ENCODE measurements at places on chromosomes 11 and 22.

GRCh38 chr22:43616645-43617044, 195.5 kb downstream of the EFCAB6 start:
- DNase-seq: no peak

DNA sequence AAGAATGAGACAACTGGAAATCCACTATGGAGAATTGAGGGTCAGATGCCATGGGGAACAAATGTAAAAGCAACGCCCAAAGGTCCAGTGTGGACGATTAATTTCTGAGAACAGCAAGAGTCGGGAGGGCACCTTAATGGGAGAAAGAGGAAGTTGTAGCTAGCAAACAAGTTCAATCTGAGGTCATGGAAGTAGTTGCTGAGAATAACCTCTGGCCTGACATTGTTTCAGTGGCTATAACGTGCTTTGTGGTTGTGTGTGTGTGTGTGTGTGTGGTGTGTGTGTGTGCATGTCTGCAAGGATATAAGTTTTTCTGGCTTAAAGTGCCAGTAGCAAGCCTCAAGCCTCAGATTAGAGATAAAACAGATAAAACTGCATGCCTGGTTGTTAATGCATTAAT, 1630.1 kb upstream of the TENM4 start:
- DNase-seq: no peak

- no peak for DNase-seq
These were observed 301.1 kb downstream of the BLID start for GRCh38 chr11:121814962-121815361.

GRCh38 chr22:36510966-36511881, 4.4 kb upstream of the FOXRED2 start:
- DNase-seq: no peak

DNA sequence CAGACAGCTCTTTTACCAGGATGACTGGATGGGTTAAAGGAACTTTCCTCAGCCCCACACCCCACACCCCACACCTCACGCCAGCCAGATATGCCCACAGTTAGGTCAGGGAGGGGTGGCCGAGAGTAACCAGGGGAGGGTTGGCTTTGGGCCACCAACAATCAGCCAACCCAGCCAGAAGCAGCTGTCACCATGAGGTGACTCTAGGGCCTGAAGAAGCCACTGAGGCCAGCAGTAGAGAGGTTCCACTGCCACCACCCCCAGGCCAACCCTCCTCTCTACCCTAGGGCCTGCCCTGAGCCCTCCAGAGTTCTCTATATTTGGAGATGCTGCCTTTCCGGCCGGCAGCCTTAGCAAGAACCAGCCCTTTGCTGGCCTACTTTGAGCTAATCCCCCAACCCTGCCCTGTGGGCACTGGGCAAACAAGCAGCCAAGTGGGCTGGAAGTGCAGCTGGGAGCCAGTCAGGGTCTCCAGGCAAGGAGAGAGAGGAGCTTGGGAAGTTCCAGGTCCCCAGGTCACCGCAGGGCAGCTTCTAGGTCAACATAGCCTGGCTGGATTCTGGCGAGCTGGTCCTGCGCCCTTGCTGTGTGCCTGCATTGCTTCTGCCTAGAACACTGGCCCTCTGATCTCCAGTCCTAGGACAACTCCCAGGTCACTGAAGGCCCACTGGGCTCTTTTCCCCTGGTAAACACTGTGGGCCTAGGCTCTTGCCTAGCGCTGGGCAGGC, 12.0 kb upstream of the SYT8 start:
- DNase-seq: no peak

- no peak for DNase-seq
These were observed 58.3 kb downstream of the RTN4R start for GRCh38 chr22:20209761-20210250.

GRCh38 chr11:126415669-126416420, 60.4 kb downstream of the ST3GAL4 start:
- no peak for DNase-seq

DNA sequence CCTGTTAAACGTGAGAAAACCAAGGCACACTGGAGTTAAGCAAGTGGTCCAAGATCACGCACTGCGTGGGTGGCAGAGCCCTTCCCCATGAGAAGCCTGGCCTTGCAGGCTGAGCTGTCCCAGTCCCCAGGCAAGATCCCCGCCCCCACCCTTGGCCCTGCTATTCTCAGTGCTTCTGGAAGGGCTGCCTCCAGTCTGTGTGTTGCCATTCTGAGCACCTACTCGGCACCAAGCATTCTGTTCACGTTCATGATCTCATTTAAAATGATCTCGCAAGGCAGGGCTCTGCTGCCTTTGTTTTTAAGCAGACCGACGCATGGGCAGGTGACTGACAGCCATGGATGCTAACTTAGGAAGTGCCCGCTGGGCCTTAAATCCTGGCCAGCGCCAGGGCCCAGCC, 62.8 kb downstream of the PHF21B start:
- no peak for DNase-seq

- no peak for DNase-seq
These were observed 633.8 kb downstream of the DLG2 start for GRCh38 chr11:84993386-84993785.

GRCh38 chr22:23752750-23753149, 1.5 kb downstream of the VPREB3 start:
- no peak for DNase-seq

GRCh38 chr11:57751676-57752253, at the start of gene BTBD18:
Gene BTBD18, minus strand, starts transcription at chr11:57751819. Its CDS starts 631 bp downstream, at chr11:57751188.
- DNase-seq: no peak

- no peak for DNase-seq
These were observed 50.2 kb downstream of the PITPNB start for GRCh38 chr22:27868732-27869282.

GRCh38 chr11:86101941-86102407, 33.1 kb upstream of the PICALM start:
- DNase-seq: no peak

Measured in stimulated activated CD4-positive, alpha-beta T cell treated with anti-CD3 and anti-CD28 coated beads, Interleukin-15, amount 100 ng/mL, for 48 hours (primary cell).